Kidney glomerular epithelial cell (primary cell): ENCODE measurements at places on chromosomes 7 and 10.

GRCh38 chr10:126350216-126350992 is 37.9 kb downstream of the ADAM12 start:
- DNase-seq, result peak; percentile 95

DNA sequence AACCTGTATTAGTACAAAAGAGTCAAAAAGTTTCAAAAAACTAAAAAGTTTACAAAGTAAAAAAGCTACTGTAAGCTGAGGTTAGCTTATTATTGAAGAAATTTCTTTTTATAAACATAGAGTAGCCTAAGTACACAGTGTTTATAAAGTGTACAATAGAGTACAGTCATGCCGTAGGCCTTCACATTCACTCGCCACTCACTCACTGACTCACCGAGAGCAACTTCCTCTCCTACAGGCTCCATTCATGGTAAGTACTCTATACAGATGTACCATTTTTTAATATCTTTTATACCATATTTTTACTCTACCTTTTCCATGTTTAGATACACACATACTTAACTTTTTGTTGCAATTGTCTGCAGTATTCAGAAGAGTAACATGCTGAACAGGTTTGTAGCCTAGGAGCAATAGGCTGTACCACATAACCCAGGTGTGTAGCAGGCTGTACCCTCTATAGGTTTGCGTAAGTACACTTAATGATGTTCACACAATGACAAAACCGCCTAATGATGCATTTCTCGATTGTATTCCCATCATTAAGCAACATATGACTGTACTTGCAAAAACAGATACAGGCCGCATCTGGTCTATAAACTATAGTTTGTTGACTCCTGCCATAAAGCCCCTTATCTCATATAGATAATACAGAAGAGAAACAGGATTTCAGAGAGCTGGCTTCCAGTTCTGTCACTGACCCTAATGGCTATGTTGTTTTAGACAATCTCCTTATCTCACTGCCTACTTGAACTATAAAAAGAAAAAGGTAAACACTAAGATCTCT is 438.8 kb downstream of the HTR7 start:
- DNase-seq, result peak; percentile 76

DNA sequence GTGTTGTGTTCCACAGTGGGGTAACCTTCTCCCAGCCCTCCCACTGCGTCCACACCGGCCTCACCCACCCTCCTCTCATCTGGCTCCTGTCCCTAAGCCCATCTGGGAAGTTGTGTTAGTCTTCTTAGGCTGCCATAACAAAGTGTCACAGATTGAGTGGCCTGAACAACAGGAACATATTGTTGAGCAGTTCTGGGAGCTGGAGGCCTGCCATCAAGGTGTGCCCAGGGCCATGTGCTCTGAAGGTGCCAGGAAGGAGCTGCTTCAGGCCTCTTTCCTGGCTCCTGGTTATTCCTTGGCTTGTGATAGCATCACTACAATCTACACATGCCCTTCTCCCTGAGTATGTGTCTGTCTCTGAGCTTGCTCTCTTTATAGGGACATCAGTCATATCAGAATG is 327.6 kb upstream of the COBL start:
- DNase-seq, result no peak

DNA sequence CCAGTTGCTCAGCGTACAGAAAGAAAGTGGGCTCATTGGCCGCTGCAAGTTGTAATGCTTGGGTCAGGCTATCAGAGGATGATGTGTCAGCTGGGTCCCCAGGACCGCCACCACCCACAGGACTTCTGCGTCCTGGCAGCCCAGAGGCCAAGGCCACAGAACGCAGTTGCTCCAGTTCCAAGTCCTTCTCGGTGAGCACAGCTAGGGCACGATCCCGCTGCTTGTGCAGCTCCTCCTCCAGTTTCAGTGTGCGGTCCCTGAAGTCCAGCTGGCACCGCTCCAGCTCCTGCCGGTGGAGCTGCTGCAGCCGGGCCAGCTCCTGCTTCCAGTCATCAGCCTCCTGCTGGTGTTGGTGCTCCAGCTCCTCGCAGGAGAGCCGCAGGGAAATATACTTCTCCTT is 3.0 kb downstream of the GCC1 start:
- no peak for DNase-seq
